ENCODE measurements at places on chromosomes 1 and 21.

DNA sequence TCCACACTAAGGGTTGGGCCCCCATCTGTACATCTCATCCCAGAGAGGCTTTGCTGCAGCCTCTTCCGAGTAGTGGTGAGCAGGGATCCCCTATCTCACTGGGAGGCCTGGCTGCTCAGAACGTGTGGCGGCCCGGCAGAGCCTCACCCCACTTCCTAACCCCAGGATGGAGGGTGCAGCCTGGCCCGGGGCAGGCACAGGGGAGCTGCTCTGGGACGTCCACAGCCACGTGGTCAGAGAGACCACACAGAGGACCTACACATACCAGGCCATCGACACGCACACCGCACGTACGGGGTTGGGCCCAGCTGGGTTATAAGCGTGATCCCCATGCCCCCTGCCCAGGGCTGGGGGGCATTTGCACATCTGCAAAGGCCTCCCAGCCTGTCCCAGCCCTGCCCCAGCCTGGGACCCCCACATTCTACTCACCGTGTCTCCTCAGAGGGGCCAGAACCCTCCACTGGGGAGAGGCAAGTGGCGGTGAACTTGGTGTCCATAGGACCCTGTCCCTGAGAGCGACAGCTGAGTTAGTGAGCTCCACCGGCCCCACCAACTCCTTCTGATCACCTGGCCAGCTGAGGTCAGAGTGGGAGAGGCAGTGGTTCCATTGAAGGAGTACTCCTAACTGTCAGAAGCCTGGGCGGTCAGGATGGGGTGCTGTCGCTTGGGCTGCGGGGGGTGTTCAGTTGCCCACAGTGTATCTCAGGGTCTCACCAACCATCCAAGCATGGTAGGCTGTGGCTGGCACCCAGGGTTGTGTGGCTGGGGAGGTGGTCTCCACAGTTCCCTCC, 41.2 kb downstream of the TRIM11 start:
- no peak for DNase-seq

- no peak for DNase-seq
Measured at GRCh38 chr1:78591971-78592370, 28.3 kb upstream of the IFI44L start.

DNA sequence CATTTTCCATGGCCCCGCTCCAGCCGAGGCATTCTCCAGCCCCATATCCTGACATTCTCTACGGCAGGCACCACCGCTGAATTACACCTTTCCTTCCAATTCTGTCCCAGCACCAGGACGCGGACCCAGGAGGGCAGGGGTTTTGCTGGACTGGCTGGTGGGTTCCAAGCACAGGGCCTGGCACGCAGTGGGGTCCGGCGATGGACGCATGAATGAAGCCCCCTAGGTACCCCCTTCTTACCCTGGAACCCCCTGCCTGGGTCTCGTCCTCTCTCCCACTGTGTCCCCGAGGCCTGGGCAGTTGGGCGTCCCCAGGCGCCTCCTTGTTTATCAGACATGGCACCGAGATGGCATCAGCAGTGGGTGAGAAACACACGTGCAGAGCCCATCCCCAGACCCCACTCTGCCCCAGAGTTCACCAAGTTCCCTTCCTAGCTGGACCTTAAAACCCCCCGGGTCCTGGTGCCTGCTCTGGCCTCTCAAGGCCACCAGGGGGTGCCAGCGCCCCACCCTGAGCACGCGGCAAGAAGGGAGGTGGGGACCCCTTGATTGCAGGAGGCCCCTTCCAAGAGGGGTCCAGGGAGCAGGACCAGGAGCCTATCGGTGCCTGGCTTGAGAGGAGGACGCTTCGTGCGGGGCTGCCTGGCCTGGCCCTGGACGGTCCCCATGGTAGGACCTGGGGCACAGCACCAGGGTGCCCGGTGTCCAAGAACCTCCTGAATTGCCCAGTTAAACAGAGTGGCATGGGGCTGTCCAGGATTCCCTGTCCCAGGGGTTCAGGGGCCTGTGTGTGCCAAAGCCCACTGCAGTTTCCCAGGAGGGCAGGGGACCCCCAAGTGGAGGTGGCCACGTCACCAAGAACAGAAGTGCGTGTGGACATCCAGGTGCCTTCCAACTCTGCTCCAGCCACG, 46.1 kb downstream of the MEGF6 start:
- no peak for DNase-seq

- DNase-seq = no peak
Measured at GRCh38 chr1:198829944-198830343, 191.1 kb downstream of the PTPRC start.

DNA sequence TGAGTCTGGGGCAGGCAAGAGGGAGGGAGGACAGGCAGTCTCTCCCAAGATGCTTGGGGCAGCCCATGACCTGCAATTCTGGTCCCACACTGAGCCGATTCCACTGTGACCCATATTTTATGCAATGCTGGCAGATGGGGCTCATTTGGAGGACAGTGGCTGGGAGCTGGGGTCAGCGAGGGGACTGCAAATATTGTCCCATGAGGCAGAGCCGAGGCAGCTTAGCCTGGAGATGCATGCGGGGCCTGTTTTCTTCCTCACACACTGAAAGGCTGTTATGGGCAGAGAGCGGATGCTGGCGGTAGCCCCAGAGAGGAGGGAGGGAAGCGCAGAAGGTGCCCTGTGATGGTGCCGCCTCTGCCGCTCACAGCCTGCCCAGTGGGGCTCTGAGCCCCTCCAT, 128.5 kb upstream of the POU3F1 start:
- DNase-seq = no peak

DNA sequence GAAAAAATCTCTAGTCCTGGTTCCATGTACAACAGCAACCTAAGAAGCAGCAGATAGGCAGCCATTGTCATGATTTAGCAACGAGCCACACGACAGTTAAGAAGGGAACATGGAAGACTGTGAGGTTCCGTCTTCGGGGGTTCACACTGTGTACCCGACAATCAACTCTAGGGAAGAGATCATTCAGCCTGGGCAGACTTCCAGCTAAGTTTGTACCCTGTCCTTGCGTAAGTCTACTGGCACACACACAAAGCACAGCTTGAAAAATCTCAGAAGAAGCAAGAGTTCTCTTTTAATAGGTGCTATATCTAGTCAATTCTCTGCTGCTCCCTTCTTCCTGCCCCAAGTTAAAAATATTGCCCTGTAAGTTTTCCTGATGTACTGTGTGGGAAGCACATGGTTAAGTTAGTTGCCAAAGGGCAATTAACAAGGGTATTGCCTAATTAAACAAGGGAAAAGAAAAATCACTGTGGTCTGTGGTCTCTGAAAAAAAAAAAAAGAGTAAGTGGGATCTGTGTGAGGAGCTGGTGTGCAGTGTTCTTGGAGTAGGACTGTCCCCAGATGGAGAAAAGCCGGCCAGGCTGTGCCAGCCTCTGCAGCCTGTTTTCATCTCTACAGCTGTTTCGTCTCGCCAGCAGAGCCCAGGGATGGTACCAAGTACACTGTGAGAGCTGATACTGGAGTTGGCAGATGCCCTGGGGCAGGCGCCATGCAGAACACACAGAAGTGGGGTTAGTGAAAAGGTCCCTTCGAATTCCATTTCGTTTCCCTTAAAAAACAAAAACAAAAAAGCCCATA, 6.4 kb upstream of the MYBPHL start:
- DNase-seq = no peak

DNA sequence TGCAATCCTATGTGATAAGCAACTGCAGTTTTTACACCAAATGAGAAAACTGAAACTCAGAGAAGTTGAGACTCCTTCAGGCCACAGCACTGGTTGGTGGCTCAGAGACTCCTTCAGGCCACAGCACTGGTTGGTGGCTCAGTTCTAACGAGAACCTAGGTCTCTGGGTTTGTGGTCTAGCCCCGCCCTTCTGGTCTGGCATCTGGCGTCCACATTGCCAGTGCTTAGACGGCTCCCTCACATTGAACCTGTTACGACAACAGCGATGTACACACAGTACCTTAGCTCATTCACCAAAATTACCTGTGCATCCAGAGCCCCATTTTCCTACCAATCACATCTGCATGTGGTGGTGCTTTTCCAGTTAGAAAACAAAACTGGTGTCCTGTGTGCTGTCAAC, 66.1 kb downstream of the NID1 start:
- peak; percentile 22 for DNase-seq

GRCh38 chr1:75097654-75098053, 36.5 kb upstream of the LHX8 start:
- DNase-seq = no peak

GRCh38 chr1:59352065-59352464, 55.2 kb downstream of the FGGY start:
- DNase-seq = no peak

- no peak for DNase-seq
Measured at GRCh38 chr1:116356673-116357072, 16.4 kb upstream of the ATP1A1 start.

GRCh38 chr1:111852261-111852721, 96.6 kb downstream of the DDX20 start:
- no peak for DNase-seq

DNA sequence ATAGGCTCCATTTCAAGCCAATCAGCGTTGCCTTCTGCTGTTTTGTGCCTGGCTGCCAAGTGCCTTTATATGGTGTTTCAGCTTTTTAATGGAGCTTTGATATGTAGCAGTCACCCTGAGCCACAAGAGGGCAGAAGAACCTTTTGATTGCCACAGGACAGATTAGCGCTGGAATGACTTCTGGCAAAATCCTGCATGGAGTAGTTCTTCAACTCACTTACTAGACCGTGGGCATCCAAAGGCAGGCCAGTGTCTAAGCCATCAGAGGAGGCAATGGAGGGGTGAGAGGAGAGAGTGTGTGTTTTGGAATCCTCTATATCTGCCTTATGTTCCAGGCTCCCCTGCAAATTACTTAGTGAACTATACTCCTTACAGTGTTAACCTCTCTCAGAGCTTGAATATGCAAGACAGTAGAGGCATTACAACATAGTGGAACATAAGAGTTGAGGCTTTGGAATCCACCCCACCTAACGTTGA, 56.2 kb downstream of the ST3GAL3 start:
- DNase-seq = peak; percentile 1

DNA sequence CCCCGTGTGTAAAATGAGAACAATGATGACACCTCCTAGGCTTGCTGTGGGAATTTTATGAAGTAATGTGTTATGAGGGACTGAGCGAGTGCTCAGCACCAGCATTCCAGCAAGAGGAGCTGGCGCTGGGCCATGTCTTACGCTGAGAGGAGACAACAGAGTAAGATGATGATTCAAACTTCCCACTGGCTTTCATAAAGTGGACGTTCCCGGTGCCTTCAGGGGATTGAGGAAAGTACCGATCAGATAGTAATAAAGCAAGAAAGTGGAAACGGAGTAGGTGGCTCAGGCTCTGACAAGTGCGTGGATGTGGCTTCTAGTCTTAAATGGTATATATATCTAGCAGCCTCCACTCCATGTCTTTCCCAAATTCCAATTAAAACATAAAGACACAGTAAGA, 23.8 kb downstream of the EPHA10 start:
- no peak for DNase-seq

GRCh38 chr1:39229504-39229903, 25.0 kb downstream of the MACF1 start:
- no peak for DNase-seq

GRCh38 chr1:238581332-238581731, 690.6 kb upstream of the ZP4 start:
- DNase-seq = no peak

- no peak for DNase-seq
Measured at GRCh38 chr1:244349103-244349531, 102.6 kb downstream of the ADSS2 start.

GRCh38 chr1:7493711-7494454, 277.2 kb upstream of the VAMP3 start:
- DNase-seq = no peak

GRCh38 chr1:240363315-240363714, 248.6 kb downstream of the GREM2 start:
- no peak for DNase-seq

DNA sequence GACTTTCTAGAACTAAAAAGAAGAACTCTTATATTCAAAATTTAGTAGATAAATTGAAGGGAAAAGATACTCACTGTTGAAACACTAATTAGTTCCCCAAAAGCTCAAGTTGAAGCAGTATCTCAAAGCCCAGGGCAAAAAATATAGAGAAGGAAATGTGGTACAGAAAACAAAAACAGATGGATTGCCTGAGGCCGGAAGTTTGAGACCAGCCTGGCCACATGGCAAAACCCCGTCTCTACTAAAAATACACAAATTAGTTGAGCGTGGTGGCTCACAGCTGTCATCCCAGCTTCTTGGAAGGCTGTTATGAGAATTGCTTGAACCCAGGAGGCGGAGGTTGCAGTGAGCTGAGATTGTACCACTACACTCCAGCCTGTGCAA, 36.0 kb downstream of the FAM177B start:
- no peak for DNase-seq

GRCh38 chr1:7026169-7026568, 240.9 kb downstream of the CAMTA1 start:
- no peak for DNase-seq

- no peak for DNase-seq
Measured at GRCh38 chr1:152497273-152497672, 13.3 kb upstream of the LCE5A start.

Data from T-helper 22 cell (primary cell).